CD4-positive, alpha-beta T cell treated with Interleukin-15 for 1 hour (primary cell): ENCODE measurements at places on chromosomes 12 and 14.
A peak's percentile ranks its signal among the peaks of the same experiment; 100 is the strongest.

- no peak for DNase-seq
Measured at GRCh38 chr12:15583804-15584203, 205.4 kb downstream of the EPS8 start.

- DNase-seq: no peak
Measured at GRCh38 chr12:6791931-6792520, 2.7 kb downstream of the CD4 start.

DNA sequence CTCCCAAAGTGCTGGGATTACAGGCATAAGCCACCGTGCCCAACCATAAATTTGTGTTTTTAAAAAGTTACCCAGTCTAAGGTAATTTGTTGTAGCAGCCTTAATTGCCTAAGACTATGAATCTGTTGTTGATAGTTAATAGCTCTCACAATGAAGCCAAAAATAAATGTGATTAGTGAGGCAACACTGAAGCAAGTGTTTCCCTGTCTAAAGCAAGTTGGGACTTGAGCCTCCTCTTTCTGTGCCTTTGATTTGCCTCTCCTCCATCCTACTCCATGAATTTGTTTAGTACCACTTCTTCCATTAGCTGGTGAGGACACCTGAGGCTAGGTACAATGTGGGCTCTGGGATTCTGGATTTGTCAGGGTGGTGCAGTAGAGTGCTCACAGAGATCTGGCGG lies 36.8 kb downstream of the DAAM1 start:
- no peak for DNase-seq

GRCh38 chr12:110728628-110729027 lies 14.1 kb downstream of the PPP1CC start:
- no peak for DNase-seq

DNA sequence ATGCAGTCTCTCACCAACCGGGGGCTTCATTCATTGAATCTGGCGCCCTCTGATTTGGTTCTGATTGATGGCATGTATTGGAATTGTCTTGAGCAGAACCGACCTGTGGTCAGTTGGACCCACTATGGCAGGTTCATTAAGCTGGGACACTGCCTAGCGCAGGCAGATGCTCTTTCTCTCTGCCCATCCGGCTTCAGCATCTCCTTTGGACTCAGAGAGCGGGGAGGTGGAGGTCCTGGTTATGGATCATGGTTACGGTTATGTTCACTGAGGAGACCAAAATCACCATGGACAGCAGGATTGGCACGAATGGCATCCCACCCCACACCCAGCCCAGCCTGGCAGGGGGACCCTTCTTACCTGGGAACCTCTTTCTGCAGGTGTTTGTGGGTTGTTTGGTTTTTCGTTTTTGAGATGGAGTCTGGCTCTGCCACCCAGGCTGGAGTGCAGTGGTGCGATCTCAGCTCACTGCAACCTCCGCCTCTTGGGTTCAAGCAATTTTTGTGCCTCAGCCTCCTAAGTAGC lies 16.4 kb upstream of the BCL7A start:
- DNase-seq: no peak

DNA sequence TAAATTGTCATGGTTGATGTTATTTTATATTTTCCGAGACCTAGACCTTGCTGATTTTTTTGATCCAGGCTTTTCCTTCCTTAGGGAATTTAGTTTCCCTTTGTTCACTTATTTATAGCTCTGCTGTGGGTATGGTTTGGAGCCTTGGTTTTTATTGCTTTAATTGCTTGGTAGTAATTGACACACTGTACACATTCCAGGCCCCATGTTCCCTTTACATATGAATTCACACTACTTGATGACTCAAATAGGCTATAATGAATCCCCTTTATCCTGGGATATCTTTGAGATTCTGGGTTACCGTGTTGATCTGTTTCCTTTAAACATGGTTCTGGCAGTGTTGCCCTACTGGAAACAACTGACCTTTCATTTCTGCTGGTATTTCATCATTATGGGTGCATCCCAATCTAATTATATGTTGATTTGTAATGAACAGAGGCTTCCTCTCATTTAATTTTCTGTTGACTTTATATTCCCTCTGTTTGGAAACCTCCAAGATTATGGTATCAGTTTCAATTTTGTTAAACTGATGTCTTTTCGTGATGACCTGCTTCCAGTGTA lies 424.0 kb downstream of the RAD51B start:
- DNase-seq: no peak

- no peak for DNase-seq
Measured at GRCh38 chr14:55877942-55878341, 240.3 kb upstream of the PELI2 start.

GRCh38 chr12:57865084-57865751 lies 18.7 kb upstream of the CTDSP2 start:
- DNase-seq: peak; percentile 33

GRCh38 chr12:117026343-117026742 lies 72.9 kb downstream of the TESC start:
- DNase-seq: no peak

- DNase-seq: no peak
Measured at GRCh38 chr12:91529829-91530228, 347.2 kb upstream of the DCN start.

GRCh38 chr14:94290197-94290596 lies 2.9 kb downstream of the SERPINA10 start:
- DNase-seq: no peak

DNA sequence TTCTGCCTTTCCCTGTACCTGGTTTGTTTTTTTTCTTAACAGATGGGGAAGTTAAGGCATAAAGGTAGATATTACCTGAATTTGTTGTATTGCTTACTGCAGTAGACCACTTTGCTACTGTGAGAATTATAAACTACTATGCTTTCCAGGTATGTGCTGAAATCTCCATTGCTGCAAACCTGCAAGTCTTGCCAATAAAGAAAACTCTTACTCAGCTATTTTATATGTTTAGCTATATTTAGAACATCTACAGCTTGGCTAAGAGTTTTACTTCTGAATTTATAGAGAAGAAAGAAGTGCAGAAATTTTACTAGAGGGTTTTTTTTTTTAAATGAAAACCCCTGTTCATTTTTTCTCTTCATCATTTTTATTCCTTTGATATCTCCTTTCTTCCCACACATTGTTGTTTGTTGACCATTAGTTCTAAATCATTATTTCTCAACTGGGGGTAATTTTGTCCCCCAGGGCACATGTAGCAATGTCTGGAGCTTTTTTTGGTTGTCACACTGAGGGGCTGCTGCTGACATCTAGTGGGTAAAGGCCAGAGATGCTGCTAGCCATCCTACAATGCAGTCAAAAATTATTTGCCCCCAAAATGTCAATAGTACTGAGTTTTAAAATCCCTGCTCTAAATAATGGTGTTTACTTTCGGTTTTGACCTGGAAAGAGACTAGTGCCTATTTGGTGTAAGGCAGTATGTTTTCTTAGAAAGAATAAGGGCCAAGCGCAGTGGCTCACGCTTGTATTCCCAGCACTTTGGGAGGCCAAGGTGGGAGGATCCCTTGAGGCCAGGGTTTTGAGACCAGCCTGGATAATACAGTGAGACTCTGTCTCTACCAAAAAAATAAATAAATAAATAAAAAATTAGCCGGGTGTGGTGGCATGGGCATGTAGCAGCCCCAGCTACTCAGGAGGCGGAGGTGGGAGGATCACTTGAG lies 48.6 kb downstream of the PCNX1 start:
- peak; percentile 46 for DNase-seq

DNA sequence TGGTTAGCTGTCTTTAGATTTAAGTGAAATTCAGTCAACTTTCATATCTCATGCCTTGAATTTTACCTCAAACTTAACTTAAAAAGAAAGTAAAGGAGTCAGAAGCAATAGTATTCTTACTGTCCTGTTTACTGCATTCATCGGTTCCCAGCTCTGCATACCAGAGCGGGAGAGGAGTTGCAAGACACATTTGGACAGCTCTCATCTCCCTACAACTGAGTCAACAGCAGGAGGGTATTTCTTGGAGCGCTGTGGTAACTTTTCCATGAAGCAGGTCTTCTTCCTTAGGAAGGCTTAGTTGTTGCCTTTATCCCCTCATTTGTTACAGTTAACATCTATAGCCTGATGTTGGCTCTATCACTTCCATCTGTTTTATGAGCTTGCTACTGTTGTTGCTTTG lies 65.1 kb downstream of the TRMT5 start:
- DNase-seq: no peak

DNA sequence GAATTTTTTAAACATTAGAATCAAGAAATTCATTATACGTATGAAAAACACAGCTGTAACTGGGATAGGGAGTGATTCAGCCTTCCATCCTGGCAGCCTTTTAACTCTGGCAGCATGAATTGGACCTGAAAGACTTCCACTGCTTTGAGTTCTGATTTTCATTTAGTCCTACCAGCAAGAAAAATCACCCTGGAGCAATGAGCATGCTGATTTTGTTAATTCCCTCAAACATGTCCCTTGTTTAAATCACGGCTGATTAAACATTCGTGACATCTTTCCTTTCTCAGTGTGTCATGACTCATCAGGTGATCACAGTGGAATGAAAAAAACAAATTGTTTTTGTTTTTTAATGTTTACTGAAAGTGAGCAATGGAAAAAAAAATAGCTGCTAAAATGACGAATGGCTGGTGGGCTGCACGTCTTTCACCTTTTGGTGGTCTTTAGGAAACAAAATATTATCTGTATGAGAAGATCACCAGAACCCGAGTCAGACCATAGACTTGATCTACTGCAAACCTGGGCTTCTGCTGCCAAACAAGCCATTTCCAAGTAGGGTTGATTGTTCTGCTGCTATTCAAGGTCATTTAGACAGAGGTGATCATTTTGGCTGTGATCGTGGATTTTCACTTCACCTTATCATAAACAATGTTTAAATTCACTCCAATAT lies 67.0 kb upstream of the CAND1 start:
- no peak for DNase-seq

DNA sequence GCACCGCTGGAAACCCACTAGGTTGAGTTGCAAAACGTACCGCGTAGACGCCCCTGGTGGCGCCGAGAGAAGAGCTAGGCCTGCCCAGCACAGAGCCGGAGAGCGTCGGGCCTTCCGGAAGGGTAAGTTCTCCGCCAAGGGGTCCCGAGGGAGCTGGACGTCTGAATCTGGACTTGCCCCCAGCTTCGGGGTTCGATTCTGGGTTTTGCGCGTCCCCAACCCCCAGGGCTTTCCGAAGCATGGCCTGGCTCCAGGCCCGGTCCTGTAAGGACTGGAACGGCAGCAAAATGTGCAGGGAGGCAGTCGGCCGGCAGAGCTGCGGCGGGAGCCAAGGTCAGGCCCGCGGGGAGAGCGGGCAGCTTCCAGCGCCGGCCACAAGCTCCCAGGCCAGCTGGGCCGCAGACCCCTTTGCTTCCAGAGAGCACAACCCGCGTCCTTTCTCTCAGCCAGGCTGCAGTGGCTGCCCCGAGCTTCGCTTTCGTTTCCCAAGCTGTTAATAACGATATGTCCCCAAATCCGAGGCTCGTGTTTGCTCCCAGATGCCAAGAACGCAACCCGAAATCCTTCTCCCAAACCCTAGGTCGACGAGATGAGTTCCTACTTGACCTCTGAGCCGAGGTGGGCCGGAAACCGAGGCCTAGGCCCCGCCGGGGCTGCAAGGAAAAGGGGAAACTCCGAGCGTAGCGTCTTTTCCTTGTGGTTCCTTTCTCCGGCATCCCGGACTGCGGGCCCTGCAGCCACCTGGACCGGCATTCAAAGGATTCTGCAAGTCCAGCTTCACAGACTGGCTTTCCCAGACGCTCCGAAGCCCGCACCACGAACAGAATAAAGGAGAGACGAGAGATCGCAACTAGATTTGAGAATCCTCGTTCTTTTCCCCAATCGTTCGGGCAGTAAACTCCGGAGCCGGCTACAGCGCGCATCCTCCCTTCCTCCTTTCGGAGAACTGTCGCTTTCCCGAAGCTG lies 3.2 kb upstream of the TBX5 start:
- no peak for DNase-seq

DNA sequence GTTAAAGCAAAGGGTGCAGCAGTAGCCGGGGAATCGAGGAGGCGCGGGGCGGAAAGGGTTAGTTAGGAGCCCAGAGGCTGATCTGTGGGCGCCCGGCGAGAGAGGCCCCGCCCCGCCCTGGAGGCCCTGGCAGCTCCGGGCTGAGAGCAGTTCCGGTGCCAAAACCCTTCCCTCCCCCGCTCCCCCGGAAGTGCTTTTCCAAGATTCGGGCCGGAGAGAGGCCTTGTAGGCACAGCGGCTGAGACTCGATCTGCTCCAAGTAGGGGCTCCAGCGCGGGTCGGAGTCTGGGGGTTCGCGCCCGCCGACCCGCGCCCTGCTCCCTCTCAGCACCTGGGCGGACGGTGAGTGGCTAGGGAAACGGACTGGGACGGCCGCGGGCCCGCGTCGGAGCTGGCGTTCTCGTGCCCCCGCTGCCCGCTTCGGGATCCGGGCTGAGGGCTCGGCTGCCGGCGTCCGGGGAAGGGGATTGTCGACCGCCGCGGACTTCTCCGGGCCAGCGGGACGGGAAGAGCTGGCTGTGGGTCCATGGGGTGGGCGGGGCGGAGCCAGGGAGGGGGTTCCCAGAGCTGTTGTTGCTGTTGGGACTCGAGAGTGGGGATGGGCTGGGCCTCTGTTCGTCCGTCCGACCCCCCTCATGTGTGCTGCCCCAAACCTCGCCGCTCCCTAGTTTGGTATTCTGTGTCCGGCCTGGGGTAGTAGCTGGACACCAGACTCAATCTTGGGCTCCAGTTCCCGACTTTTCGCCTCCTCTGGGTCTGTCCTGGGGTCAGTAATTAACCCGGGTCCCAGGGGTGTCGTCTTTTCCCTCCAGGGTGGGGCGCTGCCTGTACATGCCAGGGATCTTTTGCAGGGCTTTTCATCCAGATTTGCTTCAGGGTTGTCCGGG lies at the start of gene FRS2:
TSS of gene FRS2 (plus strand) at position 200 of the 887 bp plus-strand sequence. CDS start 98,643 bp downstream, outside the sequence.
- DNase-seq: peak; percentile 81

DNA sequence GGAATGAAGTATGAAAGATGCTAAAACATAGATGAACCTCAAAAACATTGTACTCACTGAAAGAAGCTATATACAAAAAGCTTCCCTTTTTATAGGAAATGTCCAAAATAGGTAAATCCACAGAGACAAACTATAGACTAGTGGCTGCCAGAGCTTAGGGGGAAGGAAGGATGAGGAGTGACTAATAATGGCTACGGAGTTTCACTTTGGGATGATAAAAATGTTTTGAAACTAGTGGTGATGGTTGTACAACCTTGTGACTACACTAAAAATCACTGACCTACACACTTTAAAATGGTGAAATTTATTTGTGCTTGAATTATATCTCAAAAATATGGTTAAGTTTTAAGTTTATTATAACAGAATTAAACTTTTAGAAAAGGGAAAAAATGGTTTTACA lies 37.1 kb upstream of the AMN1 start:
- no peak for DNase-seq

- no peak for DNase-seq
Measured at GRCh38 chr14:65792208-65792905, 379.8 kb downstream of the FUT8 start.

- no peak for DNase-seq
Measured at GRCh38 chr14:38737686-38738407, 365.2 kb downstream of the SEC23A start.
